ENCODE measurements at places on chromosomes 4 and X. TPM values are rescaled to one million over a fixed set of nuclear protein-coding genes. Genes with fewer than 3 reads are reported as not detected.

CXCR3 gene
- not detected for total RNA-seq

CENPVL1 gene
- not detected for total RNA-seq

CNOT6L gene
- total RNA-seq: 42.1 TPM

LNX1 gene
- total RNA-seq: 2.6 TPM

CDX4 gene
- not detected for total RNA-seq

TMPRSS11F gene
- total RNA-seq: not detected

SLC9B1 gene
- 0.59 TPM for total RNA-seq

MAGED4B gene
- total RNA-seq: 7.9 TPM

TMEM154 gene
- total RNA-seq: 9.1 TPM

P2RY10 gene
- total RNA-seq: not detected

RASSF6 gene
- total RNA-seq: not detected

ANXA3 gene
- total RNA-seq: 292 TPM

MSL3 gene
- total RNA-seq: 50.7 TPM

NDNF gene
- total RNA-seq: not detected

CT83 gene
- total RNA-seq: not detected

CAPN6 gene
- total RNA-seq: not detected

DDIT4L gene
- 13.7 TPM for total RNA-seq

HTRA3 gene
- 6.5 TPM for total RNA-seq
